ENCODE measurements at places on chromosomes 5 and 9. TPM values are rescaled to one million over a fixed set of nuclear protein-coding genes. Genes with fewer than 3 reads are reported as not detected.

DNA sequence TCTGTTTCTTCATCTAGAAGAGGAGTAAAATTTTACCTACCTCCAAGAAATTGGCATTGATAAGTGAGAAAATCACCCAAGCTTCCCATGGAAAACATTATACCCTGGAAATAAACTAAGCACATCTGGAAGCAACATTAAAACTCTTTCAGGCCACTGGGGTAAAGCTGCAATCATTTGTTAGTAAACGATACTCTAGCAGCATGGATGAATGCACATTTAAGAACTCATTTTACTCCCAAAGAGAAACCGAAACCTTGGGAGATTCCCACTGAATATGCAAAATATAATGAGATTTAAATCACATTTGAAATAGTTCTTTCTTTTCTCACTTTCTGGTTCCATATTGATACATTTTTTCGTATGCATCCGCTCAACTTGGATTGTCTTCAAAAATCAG lies 467.5 kb downstream of the EFNA5 start:
- DNase-seq, result no peak

DNA sequence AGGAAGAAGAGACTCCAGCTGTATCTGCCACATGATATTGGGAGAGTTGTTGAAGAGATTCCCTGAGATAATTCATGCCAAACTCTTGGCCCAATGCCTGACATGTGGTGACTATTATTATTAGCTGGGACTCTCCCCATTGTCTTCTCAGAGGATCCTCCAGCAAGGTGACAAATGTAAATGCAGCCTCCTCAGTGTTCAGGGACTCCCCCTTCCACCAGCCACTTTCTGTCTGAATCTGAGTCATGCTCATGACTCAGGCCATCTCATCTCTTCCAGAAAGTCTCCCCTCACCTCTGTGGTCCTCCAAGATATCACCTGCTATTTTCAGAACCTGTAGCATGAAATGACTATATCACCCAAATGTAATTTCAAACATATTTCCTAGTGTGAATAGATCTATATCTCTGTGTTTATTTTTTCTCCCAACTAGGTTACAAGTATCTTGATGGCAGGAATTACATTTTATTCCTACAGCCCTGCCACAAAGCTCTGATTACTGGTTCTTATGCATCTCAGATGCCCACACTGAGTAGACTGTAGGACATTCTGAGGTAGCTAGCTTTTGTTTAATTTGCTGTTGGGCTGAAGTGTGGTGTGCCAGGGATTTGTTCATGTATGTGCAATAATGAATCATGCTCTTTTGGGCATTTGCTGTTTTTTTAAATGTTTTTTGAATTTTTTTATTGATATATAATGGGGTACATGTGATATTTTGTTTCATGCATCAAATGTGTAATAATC lies 126.6 kb upstream of the IL12B start:
- DNase-seq, result peak; percentile 51

DNA sequence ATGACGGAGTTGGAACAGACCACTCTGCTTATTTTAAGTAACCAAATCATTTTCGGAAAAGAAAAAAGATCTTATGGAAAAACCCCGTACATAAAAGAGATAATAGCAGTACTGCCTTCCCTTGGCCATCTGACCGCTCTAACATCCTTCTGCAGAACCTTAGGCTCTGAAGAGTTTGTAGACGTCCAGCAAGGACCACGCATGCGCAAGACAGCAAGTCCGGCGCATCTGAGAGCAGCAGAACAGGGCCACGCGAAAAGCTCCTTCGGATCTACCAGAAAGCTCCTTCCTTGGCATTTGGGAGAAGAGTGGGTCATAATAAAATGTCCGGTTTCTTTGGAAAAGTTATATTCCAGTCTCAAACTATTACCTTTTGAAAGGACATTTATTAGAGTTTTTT lies 26.8 kb downstream of the PAX5 start:
- DNase-seq, result no peak

DNA sequence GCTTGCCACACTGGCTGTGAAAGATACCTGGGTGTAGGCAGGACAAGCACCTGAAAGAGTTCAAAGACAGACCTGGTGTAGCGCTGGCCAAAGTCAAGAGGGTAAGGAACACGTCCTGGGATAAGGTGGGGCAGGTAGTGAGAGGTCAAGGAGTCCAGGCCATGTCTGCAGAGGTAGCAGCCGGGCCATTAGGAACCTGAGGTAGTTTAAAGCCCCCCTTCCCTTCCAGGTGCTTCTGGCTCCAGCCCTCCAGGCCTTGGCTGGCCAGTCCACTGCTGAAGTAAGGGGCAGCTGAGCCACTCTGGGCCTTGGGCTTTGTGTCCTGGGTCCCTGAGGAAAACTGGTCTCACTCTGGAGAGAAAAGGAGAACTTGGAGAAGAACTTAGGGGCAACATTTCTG lies 13.9 kb upstream of the NR5A1 start:
- no peak for DNase-seq

GRCh38 chr9:127204771-127205470 lies 59.7 kb upstream of the GARNL3 start:
- no peak for DNase-seq

GRCh38 chr5:68729678-68730077 lies 364.1 kb upstream of the SLC30A5 start:
- DNase-seq, result no peak

Gene SCGB3A2
- 0.82 TPM for total RNA-seq

DNA sequence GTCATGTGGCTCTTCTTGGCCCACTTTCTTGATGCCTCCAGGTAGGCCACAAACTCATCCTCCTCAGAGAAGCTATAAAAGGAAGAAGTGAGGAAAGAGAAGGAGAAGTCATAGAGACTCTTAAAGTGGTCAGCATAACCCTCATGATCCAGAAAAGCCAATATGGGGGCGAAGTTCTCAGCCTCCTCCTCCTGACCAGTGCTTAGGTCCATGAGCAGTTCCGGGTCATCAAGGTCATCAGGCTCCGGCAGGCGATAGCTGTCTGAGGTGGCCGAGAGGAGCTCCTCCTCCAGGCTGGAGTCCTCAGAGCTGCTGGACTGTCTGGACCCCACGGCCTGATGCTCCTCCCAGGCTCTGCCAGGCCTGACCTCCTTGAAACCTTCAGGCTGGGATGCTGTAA lies 34.7 kb downstream of the SH3TC2 start:
- no peak for DNase-seq

DNA sequence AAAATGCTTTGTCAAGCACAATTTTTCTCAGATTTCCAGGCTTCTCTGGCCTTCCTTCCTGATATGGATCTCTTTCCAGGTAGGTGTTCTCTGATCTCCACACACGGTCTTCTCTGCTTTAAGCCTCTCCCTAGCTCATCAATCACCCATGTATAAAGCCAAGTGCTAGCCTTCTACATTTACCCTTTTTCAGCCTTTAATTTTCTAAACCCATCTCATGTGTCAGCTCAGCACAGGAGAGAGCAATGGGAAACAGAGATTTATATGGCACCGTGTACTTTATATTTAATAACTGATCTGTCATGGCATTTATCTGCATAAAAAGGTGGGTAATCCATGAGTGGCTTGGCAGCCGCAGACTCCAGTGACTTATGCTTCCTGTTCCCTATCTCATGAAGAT lies 495.0 kb downstream of the RASEF start:
- no peak for DNase-seq

Gene HAVCR2
- total RNA-seq, result 10.0 TPM

Gene MYMK
- not detected for total RNA-seq

Gene GPRIN1
- total RNA-seq, result 8.2 TPM

GRCh38 chr5:88236866-88237642 lies 31.6 kb downstream of the TMEM161B start:
- peak; percentile 48 for DNase-seq

DNA sequence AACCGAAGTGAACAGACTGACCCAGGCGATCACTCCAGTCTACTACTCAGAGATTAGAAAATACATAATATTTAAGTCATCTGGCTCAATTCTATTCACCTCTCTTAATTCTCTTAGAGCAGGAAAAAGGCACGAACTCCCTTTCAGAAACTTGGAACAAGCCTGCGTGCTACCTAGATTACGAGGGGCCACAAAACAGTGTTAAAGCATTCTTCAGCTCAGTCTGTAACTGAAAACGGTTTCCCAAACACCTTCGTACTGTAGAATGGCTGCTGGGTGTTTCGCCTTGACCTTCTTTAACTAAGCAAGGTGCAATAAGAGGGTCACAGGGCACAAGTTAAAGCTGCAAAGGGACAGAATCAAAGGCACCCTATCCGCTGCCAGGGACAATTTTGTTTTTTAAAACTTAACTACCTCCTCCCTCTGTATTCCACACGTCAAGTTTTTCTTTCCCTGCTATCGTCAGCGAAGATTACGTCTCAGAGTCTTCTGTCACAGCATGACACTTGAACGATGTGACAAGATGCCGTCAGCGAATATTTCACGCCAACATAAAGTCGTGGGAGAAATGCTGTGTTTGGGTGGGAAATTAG lies 687 bp downstream of the LYSMD3 start:
- DNase-seq, result peak; percentile 25

Gene SEMA4D
- 4.8 TPM for total RNA-seq

DNA sequence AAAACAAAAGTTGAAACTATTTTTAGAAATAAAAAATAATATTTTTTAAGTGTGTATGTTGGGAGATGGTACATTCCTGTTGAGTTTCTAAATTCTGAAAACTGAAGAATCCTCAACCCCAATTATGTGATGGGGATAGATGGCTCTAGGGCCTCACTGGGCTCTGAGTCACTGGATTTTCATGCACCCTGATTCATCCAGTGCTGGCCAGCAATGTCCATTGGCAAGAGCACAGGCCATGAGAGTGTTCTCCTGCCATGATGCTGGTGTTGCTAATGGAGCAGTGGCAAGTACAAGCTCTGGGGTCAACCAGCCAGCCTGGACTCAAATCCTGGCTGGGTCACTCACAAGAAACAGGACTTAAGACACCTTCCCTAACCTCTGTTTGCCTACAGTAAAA lies 23.3 kb downstream of the SMIM23 start:
- peak; percentile 72 for DNase-seq

GRCh38 chr5:87258507-87258906 lies 9.2 kb upstream of the RASA1 start:
- no peak for DNase-seq

Gene UGT3A2
- 0.86 TPM for total RNA-seq

DNA sequence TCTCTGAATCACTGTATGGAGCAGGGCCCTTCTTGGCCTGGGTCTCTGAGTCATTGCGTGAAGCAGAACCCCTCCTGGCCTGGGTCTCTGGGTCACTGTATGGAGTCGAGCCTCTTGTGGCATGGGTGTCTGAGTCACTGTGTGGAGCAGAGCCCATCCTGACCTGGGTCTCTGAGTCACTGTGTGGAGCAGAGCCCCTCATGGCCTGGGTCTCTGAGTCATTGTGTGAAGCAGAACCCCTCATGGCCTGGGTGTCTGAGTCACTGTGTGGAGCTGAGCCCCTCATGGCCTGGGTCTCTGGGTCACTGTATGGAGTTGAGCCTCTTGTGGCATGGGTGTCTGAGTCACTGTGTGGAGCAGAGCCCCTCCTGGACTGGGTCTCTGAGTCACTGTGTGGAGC lies 94.0 kb upstream of the RAPGEF1 start:
- peak; percentile 15 for DNase-seq

Gene SLC1A3
- 20.9 TPM for total RNA-seq

Gene PTPN3
- 1.1 TPM for total RNA-seq

GRCh38 chr5:160744268-160745101 lies 107.5 kb downstream of the ATP10B start:
- DNase-seq, result no peak

Gene BTNL9
- not detected for total RNA-seq

Gene CCDC152
- total RNA-seq, result 1.2 TPM

Gene HDAC3
- 60.7 TPM for total RNA-seq

Gene TMEM215
- 3.0 TPM for total RNA-seq

- DNase-seq, result no peak
Measured at GRCh38 chr5:112576298-112576925, 157.3 kb upstream of the EPB41L4A start.

GRCh38 chr5:96288166-96288844 lies 144.7 kb downstream of the PCSK1 start:
- no peak for DNase-seq

- DNase-seq, result no peak
Measured at GRCh38 chr9:123434619-123435240, 78.7 kb downstream of the CRB2 start.

GRCh38 chr5:137563301-137563645 lies 64.1 kb upstream of the SPOCK1 start:
- DNase-seq, result no peak

Gene SAXO1
- total RNA-seq, result 0.10 TPM

Gene HSPB3
- not detected for total RNA-seq

DNA sequence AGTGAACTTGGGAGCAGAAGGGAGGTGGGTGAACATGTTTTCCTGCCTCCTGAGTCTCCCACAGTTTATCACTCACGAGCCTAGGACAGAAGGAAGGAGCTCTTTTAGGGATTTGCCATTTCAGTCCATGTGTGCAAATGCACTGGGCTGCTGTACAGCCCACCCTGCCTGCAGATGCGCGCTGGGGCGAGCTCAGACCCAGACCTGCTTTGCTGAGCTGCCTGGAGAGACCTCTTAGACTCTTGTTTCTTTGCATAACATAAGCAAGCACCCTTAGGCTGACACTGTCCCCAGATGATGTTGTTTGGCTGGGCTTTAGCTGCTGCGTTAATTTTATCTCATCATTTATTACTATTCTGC lies 199.0 kb downstream of the CACNA1B start:
- DNase-seq, result no peak

DNA sequence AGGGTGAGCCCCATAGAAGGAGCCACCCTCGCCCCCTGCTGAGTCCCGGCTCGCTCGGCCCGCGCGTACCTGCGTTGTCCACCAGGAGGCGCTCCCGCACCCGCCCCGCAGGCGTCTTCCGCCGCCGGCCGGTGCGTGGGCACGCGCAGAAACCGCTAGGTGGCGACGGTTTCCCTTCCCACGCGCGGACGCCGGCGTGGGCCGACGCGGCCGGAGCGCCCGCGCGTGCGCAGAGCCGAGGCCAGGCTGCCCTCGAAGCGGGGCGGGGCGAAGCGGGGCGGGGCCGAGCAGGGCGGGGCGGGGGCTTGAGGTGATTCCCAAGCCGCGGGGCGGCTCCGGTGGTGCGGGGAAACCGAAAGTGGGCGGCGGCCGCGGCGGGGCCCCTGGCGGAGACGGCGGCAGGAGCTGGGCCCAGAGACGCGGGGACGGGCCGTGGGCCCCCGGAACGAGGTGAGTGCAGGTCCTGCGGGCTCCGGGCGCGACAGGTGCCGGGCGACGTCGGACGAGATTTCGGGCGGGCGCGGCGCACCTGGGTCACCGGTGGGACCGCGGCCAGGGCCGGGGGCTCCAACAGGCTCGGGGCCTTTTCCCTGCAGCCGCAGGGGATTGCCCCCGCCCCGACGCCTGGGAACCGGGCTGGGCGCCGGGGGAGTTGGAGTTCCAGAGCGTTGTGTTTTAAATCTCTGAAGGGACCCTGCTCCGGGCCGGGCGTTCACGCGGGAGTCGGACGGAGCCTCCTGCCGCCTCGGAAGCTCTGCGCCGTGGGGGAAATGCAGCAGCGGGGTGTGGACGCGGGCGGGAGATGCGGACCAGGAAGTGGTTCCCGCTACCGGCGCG lies at the start of gene TDRD7:
Gene TDRD7 (plus strand): TSS at position 308 of the 837 bp plus-strand sequence. CDS start 16,370 bp downstream, outside the sequence.
- DNase-seq, result peak; percentile 17

Gene SHISAL2B
- not detected for total RNA-seq

All from astrocyte (in vitro differentiated cells and primary cell).